Activated CD4-positive, CD25-positive, alpha-beta regulatory T cell treated with anti-CD3 and anti-CD28 coated beads, Interleukin-2, amount 50 U/mL, for 24 hours (primary cell): ENCODE measurements at places on chromosomes 7 and 10.

DNA sequence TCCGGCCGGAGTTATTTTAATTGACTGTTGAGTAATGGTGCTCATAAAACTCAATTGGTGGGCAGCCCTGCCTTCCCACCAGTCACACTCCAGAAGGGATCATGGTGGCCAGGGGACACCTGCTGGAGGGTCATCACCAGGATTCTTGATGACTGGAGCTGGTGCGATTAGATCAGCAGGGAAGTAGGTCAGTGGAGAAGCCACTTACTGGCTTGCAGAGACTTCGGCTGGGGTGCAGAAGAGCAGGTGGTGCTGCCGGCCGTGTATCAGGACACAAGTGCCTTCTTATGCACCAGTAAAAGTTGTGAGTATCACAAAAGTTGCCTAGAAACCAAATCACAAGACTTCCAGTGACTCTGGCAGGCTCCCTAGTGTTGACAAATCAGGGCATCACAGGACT, 82.6 kb upstream of the CHCHD3 start:
- ATAC-seq: no peak

DNA sequence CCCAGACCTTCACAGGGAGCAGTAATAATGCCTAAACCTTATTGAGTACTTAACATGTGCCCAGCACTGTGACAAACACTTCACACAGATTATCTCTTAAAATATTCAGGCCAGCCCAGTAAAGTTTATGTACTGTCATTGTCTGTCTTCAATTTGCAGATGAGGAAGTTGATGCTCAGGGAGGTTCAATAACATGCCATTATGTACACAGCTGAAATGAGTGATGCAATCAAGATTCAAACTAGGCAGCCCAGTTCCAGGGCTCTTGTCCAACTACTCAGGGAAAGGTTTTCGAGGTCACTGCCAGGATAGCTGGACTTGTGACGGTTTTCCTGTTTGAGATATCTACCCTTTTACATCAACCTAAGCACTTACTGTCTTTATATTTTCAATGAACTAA, 56.1 kb downstream of the AUTS2 start:
- ATAC-seq: no peak

DNA sequence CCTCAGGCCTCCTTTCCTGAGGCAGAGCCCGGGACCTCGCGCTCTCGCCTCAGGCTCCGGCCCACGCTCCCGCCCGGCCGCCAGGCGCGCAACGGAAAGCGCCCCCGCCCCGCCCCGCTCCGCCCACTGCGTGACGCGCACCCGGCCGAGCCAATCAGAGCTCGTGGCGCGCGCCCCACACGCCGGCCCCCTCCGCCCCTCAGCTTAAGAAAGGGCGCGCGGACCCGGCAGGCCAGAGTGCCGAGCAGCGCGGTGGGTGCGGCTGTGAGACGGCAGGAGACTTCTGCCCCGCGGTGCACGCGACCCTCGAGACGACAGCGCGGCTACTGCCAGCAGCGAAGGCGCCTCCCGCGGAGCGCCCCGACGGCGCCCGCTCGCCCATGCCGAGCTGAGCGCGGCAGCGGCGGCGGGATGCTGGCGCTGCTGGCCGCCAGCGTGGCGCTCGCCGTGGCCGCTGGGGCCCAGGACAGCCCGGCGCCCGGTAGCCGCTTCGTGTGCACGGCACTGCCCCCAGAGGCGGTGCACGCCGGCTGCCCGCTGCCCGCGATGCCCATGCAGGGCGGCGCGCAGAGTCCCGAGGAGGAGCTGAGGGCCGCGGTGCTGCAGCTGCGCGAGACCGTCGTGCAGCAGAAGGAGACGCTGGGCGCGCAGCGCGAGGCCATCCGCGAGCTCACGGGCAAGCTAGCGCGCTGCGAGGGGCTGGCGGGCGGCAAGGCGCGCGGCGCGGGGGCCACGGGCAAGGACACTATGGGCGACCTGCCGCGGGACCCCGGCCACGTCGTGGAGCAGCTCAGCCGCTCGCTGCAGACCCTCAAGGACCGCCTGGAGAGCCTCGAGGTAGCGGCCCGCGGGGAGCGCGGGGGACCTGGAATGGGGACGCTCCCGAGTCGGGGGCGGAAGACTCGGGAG, at the start of gene NPTX2:
NPTX2 (plus strand) TSS at position 235 of the 909 bp plus-strand sequence; CDS start at position 412, 177 bp downstream.
- no peak for ATAC-seq

DNA sequence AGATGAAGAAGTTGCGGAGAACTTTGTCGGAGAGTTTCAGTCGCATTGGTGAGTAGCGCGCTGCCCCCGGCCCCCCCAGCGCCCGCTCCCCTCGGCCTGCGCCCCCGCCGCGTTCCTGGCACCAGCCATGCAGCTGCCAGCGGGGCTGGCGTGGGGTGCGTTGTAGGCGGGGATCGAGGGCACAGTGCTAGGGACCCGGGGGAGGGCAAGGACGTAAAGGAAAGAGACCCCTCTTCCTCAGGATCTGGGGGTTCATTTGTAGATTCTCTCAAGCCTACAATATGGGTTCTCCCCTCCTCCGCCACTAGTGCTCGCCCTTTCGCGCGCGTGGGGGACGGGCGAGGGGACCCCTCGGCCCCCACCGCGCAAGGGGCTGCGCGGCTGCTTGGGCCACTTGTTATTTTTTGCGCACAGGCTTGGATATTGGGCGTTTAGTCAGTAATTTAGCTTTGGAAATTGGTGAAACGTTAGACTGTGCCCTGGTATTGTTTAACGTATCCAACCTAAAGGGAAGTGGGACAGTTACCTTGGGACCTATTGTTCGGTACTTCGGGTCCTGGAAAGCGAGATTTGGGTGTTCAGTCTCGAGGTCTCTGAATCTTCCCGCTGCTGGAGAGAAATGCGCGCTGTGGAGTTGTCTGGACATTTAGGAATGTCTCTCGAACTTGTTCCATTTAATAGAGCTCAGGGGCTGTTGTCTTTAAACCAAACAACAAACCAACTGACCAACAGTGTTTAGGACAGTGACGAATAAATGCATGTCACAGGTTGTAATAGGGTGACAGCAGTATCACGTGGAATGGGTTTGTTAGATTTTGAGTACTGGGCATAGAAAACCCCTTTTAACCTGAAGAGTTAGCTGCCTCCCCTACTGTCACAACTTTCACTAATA, 796 bp downstream of the CDK14 start:
- ATAC-seq: no peak

DNA sequence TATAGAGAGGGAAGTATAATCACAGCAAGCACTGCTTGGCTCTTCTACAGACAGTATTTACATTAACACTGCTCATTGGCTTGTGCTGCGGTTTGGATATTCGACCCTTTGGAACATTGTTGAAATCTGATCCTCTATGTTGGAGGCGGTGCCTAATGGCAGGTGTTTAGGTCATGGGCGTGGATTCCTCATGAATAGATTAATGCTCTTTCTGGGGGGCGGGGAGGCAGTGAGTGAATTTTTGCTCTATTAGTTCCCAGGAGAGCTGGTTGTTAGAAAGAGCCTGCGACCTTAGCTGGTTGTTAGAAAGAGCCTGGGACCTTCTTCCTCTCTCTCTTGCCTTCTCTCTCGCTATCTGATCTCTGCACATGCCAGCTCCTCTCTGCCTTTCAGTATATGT, 77.3 kb upstream of the SVIL start:
- ATAC-seq: no peak

GRCh38 chr7:27586825-27587224, 75.9 kb downstream of the HIBADH start:
- no peak for ATAC-seq

- ATAC-seq: no peak
Observed at GRCh38 chr10:20683345-20683744, 213.8 kb downstream of the NEBL start.

- no peak for ATAC-seq
Observed at GRCh38 chr10:14635043-14635710, 139.5 kb downstream of the FAM107B start.

GRCh38 chr10:26628395-26628794, 69.1 kb upstream of the PDSS1 start:
- no peak for ATAC-seq

DNA sequence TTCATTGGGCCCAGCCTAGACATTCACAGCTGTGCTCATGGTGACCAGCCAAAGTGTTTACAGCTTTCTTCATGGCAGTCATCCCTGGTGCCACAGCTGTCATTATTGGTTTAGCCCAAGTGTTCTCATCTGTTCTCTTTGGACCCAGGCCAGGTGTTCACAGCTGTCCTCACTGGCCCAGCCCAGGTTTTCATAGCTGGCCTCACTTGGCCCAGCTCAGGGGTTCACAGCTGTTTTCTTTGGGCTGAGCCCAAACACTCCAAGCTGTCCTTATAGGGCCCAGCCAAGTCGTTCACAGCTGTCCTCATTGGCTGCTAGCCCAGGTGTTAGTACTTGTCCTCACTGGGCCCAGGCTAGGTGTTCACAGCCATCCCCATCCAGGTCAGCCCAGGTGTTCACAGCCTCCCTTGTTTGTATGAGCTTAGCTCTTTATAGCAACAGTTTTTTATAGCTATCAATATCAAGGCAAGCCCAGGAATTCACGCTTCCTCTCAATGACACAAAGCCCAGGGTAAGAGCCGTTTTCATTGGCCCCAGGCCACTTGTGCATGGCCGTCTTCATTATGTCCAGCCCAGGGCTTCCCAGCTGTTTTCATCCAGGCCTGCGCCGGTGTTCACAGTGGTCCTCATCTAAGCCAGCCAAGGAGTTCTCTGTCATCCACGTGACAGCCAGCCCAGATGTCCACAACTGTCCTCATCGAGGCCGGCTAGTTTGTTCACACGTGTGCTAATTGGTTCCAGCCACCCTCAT, 11.6 kb downstream of the FRG2B start:
- ATAC-seq: no peak

DNA sequence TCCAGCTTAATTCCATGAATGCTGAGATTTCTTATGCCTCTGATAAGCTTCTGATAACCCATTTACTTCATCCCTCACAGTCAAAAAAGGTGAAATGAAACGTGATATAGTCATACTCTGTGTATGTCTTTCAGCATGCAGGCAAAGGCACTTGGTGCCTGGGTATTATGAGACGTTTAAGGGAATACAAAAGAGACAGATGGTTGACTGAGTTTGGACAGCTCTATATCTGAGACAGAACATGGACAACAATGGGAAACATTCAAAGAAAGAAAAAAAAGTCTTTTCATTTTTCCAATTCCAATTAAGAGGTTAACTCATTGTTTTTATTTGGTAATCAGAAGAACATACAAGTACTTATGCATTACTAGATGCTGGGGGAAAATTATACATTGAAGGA, 96.2 kb downstream of the PPP1R17 start:
- ATAC-seq: no peak

DNA sequence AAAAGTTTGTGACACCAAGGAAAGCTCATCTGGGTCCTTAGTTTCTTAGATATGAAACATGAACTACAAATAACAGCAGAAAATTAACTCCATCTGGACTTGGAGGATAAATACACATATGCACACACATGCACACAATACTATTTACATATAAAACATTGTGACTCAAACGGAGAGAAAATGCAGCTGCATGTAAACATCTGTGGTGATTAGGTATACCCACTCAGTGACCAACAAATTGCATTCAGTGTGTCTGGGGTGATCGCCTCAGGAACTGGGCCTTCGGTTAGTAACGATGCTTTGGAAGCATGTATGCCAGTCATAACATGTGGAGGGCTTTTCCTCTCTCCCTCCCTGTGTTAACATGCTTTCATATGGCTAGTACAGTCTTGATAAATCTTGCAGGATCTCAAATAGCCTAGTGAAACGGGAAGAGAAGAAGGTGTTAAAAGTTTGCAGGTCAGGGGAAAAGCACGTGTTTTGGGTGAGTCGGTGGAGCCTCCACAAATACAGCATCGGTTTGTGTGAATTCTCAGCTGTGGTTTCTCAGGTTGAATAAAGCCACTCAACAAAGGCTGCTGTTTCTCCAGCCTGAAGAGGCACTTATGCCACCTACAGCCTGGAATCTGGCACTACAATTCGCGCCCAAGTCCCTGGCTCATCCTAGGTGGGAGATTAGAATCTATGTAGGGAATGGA, 8.7 kb upstream of the GLRX3 start:
- peak; percentile 86 for ATAC-seq

DNA sequence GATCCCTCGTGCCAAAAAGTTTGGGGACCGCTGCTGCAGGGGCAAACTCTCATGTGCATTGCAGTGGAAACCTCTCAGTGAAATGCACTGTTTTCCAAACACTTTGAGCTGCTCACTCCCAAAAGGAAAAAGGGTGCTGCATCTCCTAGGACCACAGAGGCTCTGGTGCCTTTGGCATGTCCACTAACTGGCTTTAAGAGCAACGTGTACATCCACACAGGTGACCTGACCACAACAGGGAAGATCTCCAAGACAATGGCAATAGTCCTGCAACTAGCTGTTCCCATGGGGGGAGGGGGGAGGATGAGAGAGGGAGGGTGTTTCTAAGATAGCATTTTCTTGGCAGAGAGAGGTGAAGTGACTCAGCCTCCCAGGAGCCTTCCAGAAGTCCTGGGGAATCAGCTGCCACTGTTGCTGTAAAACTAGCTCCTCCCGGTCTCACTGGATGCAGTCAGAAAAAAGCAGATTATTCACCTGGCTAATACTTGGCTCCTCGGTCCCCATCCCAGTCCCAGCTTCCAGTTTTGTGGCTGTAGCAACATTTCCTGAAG, 181.7 kb downstream of the HECW1 start:
- no peak for ATAC-seq

- ATAC-seq: no peak
Observed at GRCh38 chr7:2903682-2904162, 59.6 kb upstream of the GNA12 start.

GRCh38 chr7:50308532-50309385, 4.2 kb downstream of the IKZF1 start:
- ATAC-seq: peak; percentile 17

DNA sequence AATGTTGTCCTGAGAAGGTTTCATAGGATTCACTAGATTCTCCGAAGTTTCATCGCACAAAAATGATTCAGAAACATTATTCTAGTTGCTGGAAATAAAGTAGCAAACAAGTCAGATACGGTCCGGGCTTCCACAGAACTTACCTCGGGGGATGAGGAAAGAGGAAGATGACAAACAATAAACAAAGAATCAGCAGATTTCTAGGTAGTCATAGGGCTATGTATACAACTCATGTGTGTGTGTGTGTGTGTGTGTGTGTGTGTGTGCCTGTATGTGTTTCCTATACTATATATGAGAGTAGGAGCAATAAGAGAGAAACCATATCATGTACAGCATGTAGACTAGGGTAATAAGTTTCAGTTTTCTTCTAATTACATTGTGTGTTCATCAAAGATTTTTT, 16.5 kb downstream of the TMEM236 start:
- ATAC-seq: no peak

- no peak for ATAC-seq
Observed at GRCh38 chr10:121070275-121071070, 219.3 kb downstream of the WDR11 start.
